ENCODE measurements at places on chromosomes 4 and X.

GRCh38 chr4:153579410-153579809, 104.7 kb upstream of the TLR2 start:
- DNase-seq = no peak

DNA sequence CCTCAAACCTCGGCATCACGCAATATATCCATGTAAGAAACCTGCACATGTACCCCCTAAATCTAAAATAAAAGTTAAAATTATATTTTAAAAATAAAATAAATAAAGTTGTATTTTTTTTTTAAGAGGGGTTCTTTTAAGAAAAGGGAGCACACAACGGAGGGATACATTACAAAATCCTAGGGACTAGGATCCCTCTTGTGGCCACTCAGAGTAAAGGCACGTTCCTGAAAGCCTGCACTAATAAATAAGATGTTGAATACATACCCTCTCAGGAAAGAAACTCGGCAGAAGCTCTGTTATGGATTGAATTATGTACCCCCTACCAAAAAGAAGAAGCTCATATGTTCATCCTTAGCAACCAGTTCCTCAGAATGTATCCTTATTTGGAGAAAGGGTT, 50.9 kb upstream of the PRDX4 start:
- DNase-seq = no peak

GRCh38 chr4:180993244-180993836, 1249.9 kb upstream of the TENM3 start:
- DNase-seq = no peak

DNA sequence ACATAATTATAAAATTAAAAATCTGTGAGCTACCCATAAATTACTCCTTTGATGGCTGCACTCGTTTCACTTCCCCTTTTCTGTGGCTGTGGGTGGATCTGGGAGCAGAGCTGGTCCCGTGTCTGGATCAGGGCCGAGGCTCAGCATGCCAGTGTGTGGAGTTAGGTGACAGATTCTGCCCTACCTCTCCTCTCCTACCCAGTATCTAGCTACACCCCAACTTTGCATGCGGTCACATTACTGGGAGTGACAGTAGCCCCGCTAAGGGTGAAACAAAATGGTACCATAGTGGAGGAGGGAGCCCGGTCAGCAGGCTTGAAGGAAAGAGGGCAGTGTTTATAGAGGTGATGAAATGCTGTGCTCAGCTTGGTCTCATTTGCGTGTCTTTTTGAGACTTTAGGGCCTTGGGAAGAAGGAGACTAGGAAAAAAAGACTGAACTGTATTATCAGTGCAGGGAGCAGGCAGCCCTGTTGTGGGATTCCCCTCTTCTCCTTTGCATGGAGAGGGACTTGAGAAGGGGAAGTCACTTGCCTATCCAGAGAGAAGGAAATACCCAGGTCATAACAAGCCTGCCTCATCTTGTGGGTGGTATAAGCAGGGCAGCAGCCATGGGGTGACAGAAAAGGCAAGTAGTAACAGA, 48.4 kb downstream of the ARHGAP10 start:
- DNase-seq = no peak

DNA sequence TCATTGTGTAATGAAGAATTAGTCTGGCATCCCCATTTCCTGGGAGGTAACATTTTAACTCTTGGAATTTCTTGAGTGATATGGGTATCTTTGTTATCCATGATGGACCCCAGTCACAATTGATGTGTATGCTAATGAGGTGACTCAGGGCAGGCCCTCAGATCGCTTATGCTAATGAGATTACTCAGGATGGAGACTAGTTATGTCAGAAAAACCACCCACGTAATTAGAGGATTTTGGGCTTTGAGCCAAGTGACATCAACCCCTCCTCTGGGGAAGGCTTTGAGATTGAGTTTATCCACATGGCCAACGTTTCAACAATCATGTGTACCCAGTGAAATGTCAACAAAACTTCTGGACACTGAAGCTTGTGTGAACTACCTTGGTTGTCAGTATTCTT, 772.7 kb downstream of the STPG2 start:
- no peak for DNase-seq

- no peak for DNase-seq
Measured at GRCh38 chr4:78930016-78930629, 9.1 kb downstream of the PAQR3 start.

DNA sequence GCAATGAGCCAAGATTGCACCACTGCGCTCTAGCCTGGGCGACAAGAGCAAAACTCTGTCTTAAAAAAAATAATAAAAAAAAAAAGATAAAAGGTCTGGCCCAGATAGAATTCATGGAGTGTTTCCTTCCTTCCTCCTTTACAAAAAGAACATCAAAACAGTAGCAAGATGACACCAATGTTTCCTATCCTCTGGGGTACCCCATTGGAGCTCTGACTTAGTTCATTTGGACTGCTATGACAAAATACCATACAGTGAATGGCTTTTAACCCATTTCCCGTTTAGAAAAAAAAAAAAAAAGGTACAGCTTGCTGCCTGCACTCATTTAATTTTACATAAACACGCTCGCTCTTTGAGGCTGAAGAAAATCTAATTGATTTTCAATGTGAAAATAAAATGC, 89.9 kb upstream of the PRKX start:
- DNase-seq = no peak

DNA sequence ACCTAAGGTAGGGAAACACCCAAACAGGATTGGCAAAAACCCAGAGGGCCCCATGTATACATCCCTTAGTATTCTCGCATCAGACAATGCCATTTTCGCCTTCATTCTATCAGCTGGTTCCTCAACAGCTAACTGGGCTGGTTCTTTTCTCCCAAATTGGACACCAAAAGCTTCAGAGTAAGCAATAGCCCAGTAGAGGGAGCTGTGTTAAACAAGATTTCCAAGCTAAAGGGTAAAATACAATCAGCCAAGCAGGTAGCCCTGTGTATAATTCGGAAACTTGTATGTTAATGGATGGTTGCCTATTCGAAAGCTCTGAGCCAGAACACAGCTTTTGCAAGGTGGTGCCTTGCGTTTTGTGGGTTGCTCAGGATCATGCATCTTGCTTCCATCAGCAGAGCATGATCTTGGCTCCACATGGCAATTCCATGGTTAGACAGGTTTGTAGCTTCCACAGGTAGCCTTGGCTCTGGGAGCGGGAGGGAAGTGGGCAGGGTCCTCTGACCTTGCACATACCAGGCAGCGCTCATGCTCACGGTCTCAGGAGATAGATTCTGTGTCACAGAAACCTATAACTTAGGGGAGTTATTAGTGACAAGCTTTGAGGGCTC, 115.2 kb upstream of the LNX1 start:
- no peak for DNase-seq

GRCh38 chr4:58560736-58561135, 1450.6 kb upstream of the IGFBP7 start:
- DNase-seq = no peak

DNA sequence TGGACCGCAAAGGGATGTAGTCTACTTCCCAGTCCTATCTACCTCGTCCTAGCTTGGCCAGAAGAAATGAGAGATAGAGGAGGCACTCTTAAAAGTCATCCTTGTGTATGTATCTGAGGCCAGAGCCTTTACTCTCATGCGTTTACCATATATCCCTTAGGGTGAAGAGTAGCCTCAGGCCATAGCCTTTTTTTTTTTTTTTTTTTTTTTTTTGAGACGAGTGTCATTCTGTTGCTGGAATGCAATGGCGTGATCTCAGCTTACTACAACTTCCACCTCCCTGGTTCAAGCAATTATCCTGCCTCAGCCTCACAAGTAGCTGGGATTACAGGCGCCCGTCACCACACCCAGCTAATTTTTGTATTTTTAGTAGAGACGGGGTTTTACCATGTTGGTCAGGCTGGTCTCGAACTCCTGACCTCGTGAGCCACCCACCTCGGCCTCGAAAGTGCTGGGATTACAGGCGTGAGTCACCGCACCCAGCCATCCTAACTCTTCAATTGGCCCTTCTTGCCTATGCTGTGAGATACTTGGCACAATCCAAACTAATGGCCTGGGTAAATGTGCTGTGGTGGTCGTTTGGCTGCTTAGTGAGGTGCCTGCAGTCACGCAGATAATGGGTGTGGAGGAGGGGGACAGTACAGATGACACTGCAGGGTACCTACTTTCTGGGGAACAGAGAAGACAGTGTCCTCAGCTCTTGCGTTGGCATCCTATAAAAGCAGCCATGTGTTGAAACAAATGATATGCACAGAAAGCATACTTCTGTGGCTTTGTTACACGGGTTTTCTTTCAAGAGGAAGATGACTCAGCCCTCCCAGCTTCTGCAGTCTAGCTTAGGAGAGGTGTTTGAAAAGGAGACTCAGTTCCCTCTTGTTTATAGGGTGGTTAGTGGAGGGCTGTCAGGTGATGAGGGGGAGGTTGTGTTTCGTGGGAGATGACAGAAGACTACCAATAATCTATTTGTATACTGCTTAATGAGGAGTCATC, 10.4 kb upstream of the DGAT2L6 start:
- peak; percentile 22 for DNase-seq

DNA sequence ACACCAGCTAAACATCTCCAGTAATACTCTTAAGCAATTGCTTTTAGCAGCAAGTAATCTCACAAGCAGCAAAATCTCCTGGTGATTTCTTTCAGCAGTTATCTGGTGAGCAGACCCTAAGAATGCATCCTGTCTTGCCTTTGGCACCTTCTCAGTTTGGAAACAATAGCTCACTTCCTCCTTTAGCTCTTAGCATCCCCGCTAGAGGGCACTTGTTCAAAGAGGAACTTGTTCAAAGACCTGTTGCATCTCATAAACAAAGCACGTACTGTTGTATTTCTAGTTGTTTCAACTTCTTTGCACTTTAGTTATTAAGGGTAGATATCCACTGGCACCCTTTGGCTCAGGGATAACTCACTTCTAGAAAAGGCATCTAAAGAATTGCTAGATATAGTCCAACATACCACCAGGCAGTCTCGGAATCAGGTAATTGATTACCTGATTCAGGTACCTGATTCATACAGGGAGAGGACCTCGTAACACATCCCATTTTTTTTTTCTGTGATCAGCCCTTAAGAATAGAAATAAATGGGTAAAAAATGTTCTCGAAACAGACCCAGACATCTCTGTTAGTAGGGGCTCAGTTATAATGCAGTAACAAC, 81.9 kb upstream of the QRFPR start:
- DNase-seq = peak; percentile 1

DNA sequence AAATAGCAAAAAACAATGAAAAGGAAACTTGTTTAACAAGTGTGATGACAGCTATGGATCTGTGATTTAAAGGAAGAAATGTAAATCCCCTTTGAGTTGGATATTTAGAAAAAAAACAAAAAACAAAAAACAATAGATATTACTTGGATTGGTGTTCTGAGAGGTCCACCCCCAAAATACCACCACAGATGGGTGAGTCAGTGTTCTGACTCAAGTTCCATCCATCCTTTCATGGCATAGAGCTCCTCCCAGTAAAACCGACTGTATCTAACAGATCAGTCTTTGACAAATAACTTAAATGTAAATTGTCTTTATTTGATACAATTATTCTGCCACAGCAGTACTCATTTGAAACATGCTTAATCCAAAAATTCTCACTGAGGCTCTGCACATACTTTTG, 27.4 kb downstream of the TMPRSS11B start:
- DNase-seq = no peak

DNA sequence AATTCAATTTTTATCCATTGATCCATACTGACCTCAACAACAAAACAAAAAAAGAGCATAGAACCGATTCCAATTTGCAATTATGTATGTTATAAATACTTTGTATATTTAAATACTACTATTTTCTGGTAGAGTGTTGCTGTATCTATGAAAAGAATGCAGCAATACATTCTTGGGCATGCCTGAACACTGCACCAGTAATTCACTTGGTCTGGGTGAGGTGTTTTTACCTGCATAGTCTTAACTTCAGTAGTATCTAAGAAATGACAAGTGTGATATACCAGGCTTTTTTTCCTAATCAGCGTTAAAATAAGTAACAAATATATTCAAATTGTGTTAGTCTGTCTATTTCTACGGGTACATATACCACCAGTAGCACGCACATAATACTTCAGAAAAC, 120.2 kb downstream of the KLHL13 start:
- no peak for DNase-seq

- DNase-seq = no peak
Measured at GRCh38 chr4:46933686-46934085, 24.6 kb upstream of the COX7B2 start.

DNA sequence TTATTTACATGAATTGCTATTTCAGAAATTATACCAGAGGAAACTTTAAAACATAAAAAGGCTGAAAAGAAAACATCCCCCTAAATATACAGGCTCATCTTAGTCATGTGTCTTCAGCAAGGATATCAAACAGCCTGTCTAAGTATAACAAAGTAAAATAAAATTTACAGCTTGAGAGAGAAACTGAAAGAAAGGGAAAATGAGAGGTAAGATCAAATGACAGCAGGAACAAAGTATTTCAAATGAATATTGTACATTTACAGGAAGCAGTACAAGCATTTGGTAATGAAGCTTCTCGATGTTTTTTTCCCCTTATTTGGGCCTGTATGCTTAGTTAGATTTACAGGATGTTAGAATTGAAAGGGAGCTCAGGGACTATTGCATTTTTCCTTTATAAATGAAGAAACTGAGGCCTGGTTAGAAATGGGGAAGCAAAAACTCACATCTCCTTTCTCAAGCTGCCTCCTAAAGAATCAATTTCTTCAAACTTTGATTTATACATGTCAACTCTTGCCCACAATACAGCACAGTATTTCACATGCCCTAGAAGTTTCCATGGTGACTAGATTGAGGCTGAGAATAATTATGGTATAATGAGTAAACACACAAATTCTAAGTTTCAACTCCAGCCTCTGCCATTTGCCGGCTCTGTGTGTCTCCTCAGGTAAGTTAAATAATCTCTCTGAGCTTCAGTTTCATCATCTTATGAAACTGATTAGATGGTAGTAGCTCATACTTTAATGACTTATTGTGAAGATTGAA, 29.3 kb downstream of the DAPP1 start:
- DNase-seq = no peak

- no peak for DNase-seq
Measured at GRCh38 chr4:151012820-151013219, 2.3 kb downstream of the LRBA start.

GRCh38 chr4:137572647-137573046, 40.4 kb upstream of the PCDH18 start:
- DNase-seq = no peak

GRCh38 chrX:154074199-154074598, 23.3 kb downstream of the MECP2 start:
- DNase-seq = peak; percentile 45

GRCh38 chr4:146159384-146160058, 16.0 kb upstream of the LSM6 start:
- DNase-seq = no peak

GRCh38 chrX:16869393-16870094, 618 bp downstream of the RBBP7 start:
- no peak for DNase-seq
